Mucosa of descending colon (tissue), 3 donors: ENCODE measurements at places on chromosomes 2 and 18.

DNA sequence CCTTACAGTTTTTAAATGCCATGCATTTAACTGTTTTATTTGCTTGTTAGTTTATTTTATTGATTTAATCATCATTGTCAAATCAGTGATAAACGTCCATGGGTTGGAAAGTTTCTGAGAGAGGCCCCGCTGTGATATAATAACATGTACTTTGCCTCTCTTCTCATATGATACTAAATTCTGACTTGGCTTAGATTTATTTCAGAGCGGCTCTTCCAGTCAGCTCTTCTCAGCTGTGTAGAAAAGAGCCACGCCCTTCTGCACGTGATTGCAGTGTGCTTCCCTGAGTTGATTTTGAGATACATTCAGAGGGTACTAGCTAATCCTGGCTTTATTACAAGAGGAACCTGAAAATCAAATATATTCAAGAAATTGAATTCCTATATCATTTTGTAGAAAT is 218.6 kb downstream of the KCNE4 start:
- DNase-seq = no peak

DNA sequence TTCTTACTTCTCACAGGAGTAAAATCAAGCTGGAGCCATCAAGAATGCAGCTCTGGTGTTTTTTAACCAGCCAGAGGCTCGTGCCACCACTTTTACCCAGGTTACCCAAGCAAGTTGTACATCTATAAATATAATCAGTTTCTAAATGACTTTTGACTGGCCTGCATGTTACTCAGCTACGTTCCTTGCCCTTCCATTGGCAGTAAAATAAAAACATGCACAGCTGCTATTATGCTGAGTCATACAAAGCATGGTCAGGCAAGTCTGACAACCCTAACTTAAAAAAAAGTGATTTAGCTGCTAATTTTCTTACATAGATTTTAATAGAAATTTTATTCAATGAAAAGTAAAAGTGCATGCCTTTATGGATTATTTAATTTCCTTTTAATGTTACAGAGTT is 111.7 kb upstream of the CSRNP3 start:
- no peak for DNase-seq

- peak; percentile 69 for DNase-seq
These were observed 8.7 kb downstream of the OTOF start for GRCh38 chr2:26469092-26469710.

- no peak for DNase-seq
These were observed 24.5 kb downstream of the NIF3L1 start for GRCh38 chr2:200913654-200914053.

DNA sequence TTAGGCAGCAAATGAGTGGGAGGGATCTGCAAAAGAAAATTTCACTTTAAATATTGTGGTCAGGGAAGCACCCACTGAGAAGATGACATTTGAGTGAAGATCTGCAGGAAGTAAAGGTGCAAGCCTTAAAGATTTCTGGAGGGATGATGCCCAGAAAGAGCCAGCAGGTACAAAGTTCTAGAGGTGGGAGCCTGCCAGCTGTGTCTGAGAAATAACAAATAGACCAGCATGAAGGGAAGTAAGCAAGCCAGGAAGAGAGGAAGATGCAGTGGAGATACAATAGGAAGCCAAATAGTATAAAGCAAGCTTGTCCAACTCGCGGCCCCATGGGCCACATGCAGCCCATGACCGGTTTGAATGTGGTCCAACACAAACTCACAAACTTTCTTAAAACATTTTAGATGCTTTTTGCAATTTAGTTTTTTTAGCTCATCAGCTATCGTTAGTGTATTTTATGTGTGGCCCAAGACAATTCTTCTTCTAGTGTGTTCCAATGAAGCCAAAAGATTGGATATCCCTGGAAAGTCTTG is 489.9 kb downstream of the DCC start:
- no peak for DNase-seq

- no peak for DNase-seq
These were observed 84.4 kb downstream of the MAP4K4 start for GRCh38 chr2:101781791-101782426.

DNA sequence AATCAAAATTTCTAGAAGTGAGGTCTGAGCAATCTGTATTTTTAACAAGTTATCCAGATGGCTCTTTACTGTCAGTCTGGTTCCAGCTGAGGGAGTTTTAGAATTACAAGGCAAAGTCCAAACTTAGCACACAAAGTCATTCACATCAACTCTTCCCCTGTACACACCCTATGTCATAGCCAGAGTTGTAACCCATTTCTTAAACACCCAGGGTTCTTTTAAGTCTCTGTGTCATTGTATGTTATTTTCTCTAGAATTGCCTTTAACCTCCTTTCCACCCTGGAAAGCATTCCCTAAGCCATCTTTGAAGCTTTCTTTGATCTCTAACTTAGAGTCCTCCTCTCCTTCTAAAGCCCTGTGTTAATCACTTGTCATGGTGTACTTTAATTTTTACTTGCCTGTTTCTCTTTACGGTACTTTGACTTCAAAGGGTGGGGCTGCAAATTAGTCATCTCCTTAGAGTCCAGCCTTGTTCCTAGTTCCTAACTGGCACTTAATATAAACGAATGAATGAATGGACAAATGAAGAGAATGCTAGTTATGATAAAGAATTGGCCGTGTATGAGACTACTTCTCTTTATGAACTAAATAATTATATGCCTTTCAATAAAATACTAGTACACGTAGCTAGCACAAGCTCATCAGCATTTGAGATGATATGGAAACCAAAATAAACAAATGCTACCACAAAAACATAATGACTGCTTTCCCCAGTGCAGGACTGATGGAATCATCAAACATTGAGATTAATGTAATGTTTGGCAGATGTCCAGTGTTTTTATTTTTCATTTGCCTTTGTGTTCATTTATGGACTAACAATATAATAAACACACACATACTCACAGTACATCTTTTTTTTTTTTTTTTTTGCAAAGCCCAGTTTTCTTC is 11.9 kb upstream of the ACTR3 start:
- DNase-seq = peak; percentile 42

GRCh38 chr18:72742002-72742401 is 125.8 kb downstream of the NETO1 start:
- no peak for DNase-seq

GRCh38 chr18:49446481-49446880 is 14.0 kb downstream of the DYM start:
- no peak for DNase-seq

GRCh38 chr2:236264256-236264655 is at the start of gene ASB18:
ASB18 (minus strand) TSS chr2:236264406; CDS start chr2:236264345, 61 bp downstream.
- no peak for DNase-seq

- no peak for DNase-seq
These were observed 510.3 kb downstream of the ZNF804A start for GRCh38 chr2:185108588-185108987.

DNA sequence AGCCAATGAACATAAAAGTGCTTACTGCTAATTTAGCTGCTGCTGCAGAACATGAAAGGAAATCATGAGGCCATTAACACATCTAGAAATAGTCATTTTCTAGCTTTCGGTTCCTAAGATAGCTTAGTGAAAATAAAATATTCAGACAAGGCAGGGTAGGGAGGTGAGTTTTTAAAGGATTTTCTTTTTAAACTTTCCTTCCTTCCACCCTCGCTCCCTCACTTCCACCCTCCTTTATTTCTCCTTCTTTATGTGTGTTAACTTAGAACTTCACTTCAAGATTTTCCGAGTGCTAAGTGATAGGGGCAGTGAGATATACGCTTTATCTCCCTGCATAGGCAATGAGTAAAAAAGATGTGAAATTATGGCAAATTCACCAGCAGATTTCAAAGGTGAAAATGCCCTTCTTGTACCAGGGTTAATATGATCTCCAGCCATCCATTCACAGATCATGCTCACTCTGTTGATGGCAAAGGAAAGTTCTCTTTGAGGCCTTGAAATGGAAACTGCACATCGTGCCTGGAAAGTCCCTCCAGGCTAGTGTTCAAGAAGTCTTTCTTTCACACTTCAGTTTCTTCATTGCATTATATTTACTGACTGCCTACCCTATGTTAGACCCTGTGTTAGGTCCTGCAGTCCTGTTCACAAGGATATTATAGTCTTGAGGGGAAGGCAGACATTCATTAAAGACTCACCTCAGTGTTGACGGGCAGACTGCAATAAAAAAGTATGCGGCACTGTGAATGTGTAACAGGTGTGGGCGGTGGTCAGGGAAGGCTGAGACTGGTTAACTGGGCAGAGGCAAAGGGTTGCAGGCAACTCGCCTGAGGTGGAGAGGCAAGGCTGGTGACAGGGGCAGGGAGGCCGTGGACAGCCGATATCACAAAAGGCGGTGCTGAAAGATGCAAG is 200.8 kb downstream of the PLCL1 start:
- DNase-seq = peak; percentile 24

DNA sequence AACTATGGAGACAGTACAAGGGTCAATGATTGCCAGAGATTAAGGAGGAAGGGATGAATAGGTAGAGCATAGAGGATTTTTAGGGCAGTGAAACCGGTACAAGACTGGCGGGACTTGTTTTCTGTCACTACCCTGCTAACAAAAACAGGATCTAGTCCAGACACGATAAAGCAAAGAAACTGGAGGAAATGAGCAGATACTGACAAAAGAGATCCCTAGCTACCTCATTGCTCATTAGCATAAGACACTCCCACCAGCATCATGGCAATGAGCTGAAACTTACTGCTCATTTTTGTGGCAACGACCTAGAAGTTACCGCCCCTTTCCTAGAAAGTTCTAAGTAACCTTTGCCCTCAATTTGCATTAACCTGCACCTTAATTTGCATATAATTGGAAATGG is 131.2 kb downstream of the ETAA1 start:
- no peak for DNase-seq

GRCh38 chr18:54060343-54061005 is 164.0 kb downstream of the MBD2 start:
- DNase-seq = no peak

GRCh38 chr18:32769586-32770053 is 3.2 kb downstream of the KLHL14 start:
- no peak for DNase-seq

- DNase-seq = no peak
These were observed 20.5 kb downstream of the ADAM17 start for GRCh38 chr2:9535177-9535576.

DNA sequence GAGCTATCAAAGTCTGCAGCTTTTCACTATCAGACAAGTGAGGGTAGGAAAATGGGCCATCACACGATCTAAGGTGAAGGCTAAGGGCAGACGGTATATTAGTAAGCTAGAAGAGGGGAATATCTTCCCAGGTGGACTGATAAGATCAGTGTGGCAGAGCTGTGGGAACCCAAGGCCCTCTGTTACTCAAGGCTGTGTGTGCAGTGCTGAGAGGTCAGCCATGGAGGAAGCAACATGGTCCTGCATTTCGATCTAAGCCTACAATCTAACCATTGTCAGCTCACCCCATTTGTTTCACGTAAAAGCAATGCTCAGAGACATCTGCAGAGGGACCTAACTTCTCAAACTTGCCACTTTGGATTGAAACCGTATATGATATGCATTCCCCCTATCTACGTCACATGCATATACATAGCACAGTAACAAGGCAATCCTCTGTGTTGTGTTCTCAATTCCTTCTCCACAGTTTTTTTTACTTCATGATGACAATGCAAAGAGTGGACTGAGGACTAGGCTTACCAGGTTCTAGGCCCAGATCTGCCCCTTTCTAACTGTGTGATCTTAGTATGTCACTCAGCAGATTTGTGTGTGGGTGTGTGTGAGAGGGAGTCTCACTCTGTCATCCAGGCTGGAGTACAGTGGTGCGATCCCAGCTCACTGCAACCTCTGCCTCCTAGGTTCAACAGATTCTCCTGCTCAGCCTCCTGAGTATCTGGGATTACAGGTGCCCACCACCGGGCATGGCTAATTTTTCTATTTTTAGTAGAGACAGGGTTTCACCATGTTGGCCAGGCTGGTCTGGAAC is 45.2 kb downstream of the SLC8A1 start:
- DNase-seq = no peak

DNA sequence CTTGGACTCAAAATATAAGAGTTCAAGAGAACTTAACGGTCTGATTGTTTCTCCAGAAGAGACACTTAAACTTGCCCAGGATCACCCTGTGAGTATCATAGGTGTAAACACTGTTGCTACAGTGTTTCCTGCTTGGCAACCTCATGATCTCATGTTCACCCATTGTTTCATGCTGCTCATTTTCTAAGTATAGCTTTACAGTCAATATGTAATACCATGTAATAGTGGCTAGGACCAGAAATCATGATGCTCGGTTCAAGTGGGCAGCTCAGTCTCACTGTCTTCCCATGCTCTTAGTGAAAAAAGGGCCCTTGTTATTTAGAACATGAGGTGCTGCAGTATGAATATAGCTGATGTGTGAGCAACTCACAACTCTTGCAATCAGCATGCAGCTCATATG is 157.5 kb downstream of the CERS6 start:
- no peak for DNase-seq

- no peak for DNase-seq
These were observed 1.5 kb downstream of the OSBPL1A start for GRCh38 chr18:24396082-24396633.

- no peak for DNase-seq
These were observed 16.9 kb downstream of the PMAIP1 start for GRCh38 chr18:59916746-59917145.

DNA sequence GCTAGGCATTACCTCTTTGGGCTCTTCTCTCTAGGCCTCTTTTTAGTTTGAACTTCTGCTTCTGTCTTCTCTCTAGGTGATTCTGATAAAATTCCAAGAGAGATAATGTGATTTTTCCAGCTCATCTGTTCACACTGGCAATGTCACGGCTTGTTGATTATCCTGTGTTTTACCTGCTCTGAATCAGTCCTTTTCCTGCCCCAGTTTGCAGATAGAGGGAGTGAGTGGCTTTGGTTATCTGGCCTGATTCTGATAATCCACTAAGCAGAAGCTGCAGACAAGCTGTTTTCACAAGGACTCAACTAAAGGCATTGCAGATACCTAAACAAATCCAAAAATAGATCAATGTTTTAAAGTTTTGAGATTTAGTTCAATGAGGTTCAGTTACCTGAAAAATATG is 111.9 kb downstream of the DCC start:
- DNase-seq = no peak

- DNase-seq = no peak
These were observed 219.9 kb downstream of the SH3RF3 start for GRCh38 chr2:109348671-109349502.

DNA sequence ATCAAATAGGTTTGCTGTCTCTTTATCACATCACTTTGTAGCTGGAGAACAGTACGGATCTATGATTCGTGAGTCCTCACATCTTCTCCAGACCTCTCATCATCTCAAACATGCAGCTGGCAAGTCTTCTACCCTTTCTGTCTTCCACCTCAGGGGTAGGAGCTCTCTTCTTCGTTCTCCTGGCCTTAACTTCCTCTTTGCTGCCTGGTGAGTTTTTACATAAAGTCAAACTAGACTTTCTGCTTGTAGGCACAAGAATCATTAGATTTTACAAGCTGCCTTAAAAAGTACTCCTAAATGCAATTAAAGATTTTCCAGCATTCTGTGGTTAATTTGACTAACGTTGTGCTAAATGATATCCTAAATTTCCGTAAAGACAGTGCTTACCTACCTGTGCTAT is 43.7 kb upstream of the TANK start:
- DNase-seq = no peak

DNA sequence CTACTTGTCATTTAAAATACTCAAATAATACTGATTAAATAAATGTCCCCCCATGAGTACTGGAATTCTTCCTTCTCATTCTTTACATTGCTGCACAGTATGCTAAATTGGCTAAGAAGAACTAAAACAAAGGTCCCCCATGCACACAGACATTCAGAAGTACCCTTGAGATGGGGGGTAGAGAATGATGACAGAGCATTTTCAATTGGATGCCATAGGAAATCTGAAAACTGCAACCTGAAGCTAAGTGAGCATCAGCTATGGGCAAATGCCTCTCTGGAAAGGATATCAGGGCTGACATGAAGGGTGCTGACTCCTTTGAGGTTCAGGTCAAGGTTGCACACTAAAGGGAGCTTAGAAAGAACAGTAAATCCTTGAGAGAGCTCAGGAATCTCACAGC is 10.1 kb upstream of the TNFAIP6 start:
- DNase-seq = no peak
